Smooth muscle cell of the umbilical artery (primary cell): ENCODE measurements at places on chromosomes 11 and 22. TPM values are rescaled to one million over a fixed set of nuclear protein-coding genes. Genes with fewer than 3 reads are reported as not detected.

Gene TLCD5
- total RNA-seq = 14.0 and 15.8 TPM in 2 replicates

Gene RCOR2
- total RNA-seq = 2.7 and 4.0 TPM in 2 replicates

Gene RIMBP3C
- total RNA-seq = 0.14 and 0.59 TPM in 2 replicates

Gene OR51E2
- total RNA-seq = 0.59 and 1.8 TPM in 2 replicates

Gene SHISA8
- not detected in 2 replicates for total RNA-seq

Gene SMTNL1
- not detected in 2 replicates for total RNA-seq

Gene OOSP3
- not detected in 2 replicates for total RNA-seq

Gene C11orf98
- 17.2 and 17.9 TPM in 2 replicates for total RNA-seq

Gene SLC6A5
- not detected in 2 replicates for total RNA-seq

Gene CEP126
- 0.89 and 1.2 TPM in 2 replicates for total RNA-seq

Gene ZNF214
- 2.8 and 4.2 TPM in 2 replicates for total RNA-seq

Gene DNHD1
- total RNA-seq = 4.5 and 12.9 TPM in 2 replicates

Gene RIMBP3B
- total RNA-seq = 0.05 TPM in 1 of 2 replicates, not detected in the other
